ENCODE measurements at places on chromosomes 6 and 20.

- DNase-seq = no peak
Observed at GRCh38 chr6:167733740-167734661, 92.7 kb upstream of the AFDN start.

DNA sequence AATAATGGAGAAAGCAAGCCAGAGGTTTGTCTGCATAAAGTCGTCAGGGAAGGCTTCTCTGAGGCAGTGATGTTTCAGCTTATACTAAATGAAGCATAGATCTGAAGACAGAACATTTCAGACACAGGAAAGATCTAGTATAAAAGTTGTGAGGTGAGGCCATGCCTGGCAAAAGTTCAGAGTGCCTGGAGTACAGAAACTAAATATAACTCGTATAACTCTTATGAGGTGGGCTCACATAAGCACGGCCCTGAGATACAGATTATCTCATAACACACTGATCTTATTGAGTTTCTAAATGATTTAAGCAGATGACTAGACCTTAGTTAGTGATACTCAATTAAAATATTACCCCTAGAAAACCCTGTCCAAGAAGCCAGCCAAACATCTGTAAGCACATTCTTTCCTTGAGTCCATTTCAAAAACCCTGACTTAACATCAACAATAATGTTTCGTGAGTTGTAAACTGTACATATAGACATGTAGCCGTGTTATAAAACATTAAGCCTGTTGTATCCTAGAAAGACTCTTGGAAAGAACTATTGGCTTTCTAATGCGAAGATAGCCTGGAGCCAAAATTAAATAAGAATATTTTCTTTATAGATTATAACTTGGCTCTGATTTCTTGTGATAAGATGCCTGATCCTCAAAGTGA lies 667.6 kb downstream of the TENT5A start:
- DNase-seq = no peak

DNA sequence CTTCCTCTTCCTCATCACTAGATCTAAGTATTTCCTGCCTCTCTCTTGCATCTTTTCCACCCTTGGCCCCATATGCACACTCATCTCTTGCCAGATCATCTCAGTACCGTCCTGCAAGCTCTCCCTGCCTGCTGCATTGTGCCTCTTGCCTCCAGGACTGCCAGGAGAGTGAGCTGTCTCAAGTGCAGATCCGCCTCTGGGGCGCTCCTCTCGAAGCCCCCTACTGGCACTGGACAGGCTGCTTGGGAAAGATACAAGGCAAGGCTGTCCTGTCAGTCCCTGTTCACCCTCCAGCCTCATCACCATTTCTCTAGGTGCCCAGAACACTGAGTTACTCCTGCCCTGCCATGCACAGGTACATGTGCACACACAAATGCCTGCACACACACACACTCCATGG lies 10.2 kb downstream of the SYNDIG1 start:
- no peak for DNase-seq

GRCh38 chr6:132425176-132425575 lies 23.9 kb upstream of the MOXD1 start:
- no peak for DNase-seq

GRCh38 chr6:40473026-40473425 lies 114.1 kb downstream of the LRFN2 start:
- no peak for DNase-seq

DNA sequence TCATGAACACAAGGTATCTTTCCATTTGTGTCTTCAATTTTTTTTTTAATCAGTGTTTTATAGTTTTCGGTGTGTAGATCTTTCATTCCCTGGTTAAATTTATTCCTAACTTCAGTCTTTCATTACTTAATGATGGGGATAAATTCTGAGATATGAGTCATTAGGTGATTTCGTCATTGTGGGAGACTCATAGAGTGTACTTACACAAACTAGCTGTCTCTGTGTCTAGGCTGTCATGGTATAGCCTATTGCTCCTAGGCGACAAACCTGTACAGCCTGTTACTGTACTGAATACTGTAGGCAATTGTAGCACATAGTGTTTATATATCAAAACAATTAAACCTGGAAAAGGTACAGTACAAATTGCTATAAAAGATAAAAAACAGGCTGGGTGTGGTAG lies 42.1 kb downstream of the SMAP1 start:
- DNase-seq = no peak

DNA sequence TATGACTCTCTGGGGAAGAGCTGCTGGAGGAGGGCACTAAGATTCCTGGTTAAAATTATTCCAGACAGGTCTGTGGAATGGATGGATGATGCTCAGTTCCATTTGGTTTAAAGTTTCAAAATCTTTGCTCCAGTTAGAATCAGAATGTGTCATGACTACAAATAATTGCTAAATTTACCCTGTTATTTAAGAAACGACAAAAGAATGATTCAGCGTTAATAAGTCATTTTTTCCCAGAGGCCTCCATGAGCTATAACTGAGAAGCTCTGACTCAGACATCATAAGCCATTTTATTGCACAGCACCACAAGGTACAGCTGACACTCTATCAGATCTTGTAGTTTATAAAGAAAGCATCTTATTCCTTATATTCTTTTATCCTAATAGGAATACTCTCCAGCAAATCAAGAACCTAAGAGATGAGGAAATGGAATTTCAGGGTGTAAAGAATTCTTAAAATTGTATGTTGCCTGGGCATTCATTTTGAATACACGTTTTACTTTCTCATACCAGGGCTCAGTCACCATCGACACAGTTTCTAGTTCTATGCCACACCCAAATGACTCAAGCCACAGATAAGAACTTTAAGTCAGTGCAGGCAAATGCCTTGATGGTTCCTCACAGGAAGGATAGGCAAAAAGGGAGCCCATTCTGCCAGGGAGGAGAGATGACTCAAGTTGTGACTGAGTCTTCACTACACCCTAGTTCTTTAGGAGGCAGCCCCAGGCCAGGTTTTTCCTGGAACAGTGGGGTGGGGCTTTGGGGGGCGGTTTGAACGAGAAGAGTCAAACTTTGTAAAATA lies 636.0 kb downstream of the MMUT start:
- no peak for DNase-seq

DNA sequence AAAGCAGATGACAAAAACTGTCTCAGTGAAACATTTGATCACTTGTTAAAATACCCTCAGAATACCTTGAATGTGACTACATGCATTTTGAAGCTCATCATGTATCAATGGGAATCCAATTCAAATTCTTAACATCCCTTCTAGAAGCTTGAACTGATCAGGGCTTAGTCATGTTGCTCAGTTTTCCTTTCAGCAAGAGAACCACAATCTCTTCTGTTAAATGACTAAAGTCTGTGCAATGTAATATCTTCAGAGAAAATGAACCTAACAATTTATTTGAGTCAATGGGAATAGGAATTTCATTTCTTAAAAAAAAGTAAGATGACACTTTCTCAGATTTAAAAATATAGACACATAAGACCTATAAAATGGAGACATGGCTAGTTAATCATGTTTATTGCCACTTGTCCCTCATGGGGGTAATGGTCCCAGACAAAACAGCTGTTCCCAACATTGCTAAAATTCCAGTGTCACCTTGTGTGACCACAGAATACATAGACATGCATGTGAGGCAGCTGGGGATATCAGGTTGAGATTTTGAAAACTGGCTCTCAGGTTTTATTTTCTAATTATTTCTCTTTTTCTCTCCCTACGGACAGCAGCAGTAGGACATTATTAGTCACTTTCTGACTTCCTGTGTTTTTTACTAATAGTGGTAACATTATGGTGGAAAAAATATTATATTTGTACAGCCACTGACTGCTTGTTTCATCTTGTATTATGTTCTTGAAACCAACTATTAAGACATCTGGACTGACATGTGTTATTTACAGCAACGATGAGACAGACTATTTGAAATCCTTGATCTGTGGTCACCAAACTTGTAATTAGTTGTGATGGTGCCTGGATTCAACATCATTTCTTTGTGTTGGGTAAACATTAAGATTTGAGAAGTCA lies 192.5 kb downstream of the COL9A1 start:
- DNase-seq = no peak

GRCh38 chr20:23021951-23022350 lies 13.2 kb upstream of the SSTR4 start:
- no peak for DNase-seq

DNA sequence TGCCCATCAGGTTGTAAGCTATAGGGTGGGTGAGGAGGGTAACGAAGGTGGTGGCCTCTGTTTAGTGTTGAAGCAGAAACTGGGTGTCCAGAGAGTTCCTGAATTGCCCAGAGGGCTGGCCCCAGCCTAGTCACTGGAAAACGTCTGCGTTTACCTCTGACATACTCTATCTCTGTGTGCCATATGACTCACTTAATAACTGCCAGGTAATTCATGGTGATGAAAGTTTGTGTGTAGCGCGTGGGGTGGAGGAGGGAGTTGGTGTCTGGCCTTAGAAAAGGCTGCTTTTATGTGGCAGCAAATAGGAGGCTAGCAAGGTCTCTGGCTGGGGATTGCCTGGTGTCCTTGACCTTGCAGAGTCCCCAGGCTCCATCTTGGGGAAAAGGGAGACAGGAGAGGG lies 47.3 kb downstream of the SLC35D3 start:
- peak; percentile 90 for DNase-seq

DNA sequence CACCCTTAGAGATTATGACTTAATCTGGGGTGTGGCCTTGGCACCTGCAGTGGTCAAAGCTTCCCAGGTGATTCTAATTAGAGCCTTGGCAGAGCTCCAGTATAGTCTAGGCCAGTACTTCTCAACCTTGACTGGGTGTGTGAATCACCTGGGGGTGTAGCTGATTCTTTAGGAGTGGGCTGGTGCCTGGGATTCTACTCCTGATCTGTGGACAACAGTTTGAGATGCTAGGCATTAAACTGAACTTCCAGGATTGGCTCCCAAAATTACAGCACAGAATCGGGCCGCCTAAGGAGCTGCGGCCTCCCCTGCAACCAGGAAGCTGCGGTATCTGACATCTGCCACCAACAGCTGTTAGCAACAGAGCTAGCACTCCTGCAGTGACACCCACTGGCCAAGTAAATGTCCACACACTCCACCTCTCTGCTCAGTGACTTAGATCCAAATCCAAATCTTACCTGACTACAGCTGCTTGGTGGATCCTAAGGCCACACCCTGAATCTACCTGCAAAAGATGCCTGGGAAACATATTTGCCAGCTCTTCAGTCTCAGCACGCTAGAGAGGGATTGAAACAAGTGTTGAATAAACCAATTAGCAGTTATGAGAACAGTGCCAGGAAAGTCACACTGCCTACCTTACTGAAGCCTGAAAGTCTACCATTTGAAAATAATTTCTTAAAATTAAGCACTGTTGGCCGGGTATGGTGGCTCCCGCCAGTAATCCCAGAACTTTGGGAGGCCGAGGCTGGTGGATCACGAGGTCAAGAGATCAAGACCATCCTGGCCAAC lies 126.7 kb downstream of the UNC5CL start:
- DNase-seq = peak; percentile 83

DNA sequence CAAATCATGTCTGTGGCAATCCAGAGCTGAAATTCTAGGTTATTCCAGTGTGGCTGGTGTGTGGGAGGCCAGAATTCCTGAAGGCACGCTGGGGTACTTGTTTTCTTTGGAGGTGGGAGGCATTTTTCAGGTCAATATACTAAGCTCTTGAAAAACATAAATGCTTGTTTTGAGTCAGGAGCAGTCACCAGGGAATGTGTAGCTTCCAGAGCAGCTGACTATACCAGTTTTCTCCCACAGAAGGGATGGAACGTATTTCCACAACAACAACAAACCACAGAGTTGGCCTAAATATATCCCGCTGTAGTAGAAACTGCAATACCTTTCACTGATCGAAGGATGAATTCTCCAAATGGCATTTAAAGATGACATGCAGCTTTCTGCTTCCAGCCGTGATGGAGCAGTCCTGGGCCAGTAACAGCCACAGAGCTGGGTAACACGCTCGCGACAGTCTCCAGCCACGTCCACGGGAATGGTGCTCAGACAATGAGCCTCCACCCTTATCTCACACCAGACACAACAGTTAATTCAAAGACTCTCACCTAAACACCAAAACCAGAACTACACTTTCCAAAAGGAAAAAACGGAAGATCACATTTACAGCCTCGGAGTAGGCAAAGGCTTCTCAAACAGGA lies 23.2 kb downstream of the CHRNA4 start:
- DNase-seq = no peak

- DNase-seq = no peak
Observed at GRCh38 chr6:70998148-70998547, 41.3 kb upstream of the B3GAT2 start.

DNA sequence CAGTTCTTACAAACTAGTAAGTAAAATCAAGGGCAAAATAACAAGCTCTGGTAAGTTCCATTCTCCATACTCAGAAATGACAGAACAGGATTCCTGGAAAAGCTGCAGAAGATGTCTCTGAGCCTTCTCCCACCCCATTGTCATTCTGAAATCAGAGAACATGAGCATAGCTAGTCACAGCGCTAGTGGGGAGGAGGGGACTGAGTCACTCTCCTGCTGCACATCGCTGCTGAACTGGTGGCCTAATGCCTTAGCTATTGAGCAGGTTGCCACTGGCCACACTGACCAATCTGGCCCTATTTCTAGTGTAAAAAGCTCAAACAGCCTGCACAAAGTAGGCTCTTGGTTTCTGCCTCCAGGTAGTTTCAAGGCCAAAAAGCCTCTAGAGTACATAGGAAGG lies 26.1 kb upstream of the RIPPLY2 start:
- DNase-seq = no peak

- no peak for DNase-seq
Observed at GRCh38 chr20:63261060-63261794, 7.0 kb upstream of the NKAIN4 start.

DNA sequence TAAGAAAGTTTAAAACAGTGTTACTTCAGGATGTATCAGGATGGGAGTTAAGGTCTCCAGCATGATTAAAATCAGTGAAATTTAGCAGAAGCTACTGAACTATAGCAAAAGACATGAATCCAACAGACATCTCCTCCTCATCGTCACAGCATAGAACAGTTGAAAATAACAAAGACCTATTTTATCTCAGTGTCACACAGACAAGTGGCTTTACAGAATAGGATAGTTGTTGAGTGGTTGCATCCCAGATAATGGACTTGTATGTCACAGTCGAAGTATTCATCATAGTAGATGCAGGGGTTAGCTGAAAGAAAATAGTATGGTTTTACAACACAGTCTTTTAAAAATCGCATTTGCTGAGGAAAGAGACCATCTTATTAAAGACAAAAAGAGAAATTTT lies 31.2 kb downstream of the CRISP1 start:
- DNase-seq = no peak

- no peak for DNase-seq
Observed at GRCh38 chr6:95599706-95600105, 22.4 kb downstream of the MANEA start.
